ENCODE measurements at places on chromosomes 11 and 22.

GRCh38 chr22:46511151-46512038 lies 26.0 kb downstream of the CELSR1 start:
- DNase-seq = no peak

DNA sequence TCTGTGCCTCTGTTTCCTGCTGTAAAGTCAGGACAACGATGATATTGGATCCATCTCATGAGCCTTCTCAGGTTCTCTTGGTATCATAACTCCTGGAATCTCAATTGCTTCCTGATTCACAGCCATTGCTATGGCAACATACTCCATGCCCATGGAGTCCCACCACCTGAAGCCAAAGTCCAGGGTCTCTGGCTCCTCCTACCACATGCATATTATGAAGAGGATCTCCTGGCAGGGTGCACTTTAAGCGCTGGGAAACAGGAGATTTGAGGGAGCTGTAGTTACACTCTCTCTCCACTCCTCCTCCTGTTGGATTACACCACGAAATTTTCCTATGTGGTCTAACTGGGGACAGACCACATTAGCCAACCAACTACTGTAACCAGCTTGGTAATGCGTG lies 130.9 kb upstream of the SEZ6L start:
- DNase-seq = no peak

DNA sequence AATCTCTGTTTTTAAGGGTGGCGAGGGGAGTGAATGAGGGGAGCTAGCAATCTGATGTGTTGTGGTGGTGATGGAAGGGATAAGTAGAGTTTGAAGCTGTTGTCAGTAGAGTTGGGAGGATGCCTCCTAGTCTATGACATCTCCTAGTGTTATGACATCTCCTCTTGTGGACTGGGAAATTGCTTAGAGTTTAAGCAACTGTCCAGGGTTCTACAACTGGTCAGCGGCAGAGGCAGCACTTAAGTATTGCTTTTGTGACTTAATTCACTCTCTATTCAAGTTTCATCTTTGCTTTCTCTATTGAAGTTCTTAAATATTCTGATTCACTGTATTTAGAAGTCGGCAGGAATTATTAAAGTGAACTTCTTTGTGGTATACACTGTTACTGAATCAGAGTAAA lies 13.8 kb downstream of the BMAL1 start:
- DNase-seq = no peak

- DNase-seq = no peak
Measured at GRCh38 chr11:72828081-72828567, 13.9 kb downstream of the ATG16L2 start.

DNA sequence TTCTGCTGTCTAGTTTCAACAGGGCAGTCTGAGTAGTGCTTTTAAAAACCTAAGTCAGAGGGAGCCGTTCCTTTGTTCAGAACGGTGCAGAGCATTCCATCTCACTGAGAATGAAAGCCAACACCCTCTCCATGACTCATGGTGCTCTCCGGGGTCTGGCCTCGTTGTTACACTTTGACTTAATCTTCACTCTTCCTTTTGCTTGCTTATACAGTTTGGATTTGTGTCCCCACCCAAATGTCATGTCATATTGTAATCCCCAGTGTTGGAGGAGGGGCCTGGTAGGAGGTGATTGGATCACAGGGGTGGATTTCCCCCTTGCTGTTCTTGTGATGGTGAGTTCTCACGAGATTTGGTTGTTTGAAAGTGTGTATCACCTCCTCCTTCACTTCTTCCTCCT lies 292.2 kb downstream of the ST3GAL4 start:
- DNase-seq = no peak

DNA sequence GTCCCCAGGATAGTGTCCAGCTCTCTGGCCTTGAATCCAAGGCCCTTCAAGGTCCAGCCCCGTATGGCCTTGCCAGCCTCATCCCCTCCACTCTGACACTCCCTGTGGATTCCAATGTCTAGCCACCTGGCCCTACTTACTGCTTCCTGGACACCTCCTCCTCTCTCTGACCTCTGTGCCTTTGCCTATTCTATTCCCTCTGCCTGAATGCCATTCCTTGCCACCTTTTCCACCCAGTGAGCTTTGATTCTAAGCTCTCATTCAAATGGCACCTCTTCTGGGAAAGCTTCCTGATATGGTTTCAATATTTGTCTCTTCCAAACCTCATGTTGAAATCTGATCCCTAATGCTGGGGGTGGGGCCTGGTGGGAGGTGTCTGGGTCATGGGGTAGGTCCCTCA lies 31.9 kb upstream of the TTLL12 start:
- no peak for DNase-seq

GRCh38 chr11:115384236-115384635 lies 120.0 kb downstream of the CADM1 start:
- DNase-seq = no peak

- DNase-seq = no peak
Measured at GRCh38 chr11:45285930-45286632, at the start of gene SYT13. SYT13 (minus strand) TSS chr11:45286341; CDS start chr11:45286207, 134 bp downstream.

GRCh38 chr11:63243533-63243932 lies at the start of gene SLC22A25:
SLC22A25 (minus strand) TSS chr11:63243599; CDS start chr11:63229652, 13,947 bp downstream.
- DNase-seq = no peak

DNA sequence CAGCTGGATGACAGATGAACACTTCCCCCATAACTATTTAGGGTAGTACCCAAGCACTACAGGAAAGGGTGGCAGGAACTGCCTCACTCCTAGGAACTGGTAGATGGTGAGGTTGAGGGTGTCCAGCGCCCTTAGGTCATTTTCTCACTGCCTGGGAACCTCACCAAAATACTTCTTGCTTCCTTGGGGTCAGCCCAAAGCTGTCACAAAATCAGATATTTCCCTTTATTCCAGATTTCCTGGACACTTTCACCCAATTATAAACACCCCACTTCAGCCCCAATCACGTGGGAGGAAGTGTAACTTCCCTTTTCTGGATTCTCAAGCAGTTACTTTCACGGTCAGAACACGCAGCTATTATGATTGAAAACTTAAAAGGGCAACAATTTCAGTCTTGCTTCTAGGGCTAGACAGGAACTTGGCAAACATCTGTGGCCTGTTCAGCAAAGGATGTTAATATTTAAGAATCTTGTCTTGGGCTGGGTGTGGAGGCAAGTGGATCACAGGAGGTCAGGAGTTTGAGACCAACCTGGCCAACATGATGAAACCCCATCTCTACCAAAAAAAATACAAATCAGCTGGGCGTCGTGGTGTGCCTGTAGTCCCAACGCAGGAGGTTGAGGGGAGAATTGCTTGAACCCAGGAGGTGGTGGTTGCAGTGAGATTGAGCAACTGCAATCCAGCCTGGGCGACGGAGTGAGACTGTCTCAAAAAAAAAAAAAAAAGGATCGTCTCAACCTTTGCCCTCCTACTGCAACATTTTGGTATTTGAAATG lies 4.0 kb downstream of the FTH1 start:
- no peak for DNase-seq

DNA sequence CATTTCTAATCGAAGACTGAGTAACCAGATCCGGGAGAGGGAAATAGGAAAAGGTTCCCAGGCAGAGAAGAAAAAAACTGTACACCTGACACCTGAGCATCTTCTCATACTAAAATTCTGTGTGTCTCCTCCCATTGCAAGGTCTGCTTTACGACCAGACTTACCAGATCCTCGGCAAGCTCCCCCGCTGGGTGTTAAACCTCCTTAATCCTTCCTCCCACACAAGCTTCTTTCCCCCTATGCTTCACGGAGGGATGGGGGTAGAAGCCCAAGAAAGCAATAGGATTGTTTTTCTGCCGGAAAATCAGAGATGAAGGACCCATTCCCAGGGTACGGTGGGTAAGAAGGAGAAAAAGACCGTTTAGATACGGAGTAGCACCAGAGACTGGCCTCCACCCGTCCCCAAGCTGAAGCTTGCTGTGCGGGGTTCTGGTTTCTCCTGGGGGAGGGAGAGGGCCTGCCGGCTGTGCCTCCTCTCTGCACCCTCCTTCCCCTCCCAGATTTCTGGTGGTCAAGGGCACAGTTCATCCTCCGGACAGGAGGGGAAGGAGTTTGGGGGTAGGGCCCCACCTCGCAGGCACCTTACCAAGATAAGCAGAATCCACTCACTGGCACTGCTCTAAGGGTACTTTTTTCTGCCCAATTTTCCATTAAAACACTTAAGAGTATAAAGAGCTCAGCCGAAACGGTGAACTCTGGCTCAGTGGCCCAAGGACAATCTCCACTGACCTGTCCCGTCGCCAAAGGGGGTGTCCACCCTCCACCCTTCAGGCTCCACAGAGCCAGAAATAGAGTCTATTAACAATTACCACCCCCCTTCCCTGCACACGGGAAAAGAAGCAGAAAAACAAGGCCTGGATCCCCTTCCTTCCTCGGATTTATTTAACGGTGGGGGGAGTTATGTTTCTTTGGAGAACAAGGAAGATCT lies 1.2 kb downstream of the TOB2 start:
- DNase-seq = no peak

DNA sequence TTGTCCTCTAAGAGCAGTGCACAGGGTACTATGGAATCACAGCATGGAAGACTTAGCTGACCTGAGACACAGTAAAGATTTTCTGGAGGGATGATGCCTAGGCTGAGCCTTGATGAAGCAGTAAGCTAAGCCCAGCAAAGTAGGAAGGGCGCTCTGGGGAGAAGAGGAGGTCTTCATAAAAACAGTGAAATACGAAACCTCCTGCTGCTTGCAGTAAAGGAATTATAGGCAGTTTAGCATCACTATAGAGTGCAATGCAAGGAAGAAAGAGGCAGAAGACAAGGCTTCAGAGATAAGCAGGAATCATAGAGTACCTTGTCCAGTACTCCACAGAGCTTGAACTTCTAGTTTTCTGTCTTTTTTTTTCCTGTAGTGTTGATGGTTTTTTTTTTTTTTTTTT lies 555.7 kb upstream of the CADM1 start:
- DNase-seq = no peak

DNA sequence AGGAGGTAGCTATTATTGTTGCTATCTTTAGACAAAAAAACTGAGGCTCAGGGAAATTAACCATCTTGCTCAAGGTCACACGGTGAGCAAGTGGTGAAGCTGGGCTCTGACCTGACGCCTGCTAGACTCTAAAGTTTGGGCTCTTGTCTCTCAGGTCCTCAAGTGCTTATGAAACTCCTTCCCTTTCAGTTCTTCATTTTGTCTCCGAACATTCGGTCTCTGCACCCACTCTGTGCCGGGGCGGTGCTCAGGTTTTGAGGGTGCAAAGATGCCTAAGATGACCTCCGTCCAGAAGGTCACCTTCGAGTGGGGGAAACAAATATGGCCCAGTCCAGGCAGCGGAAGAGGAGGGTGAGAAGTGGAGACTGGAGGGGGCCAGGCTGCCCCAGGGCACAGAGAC lies 16.0 kb downstream of the OVOL1 start:
- no peak for DNase-seq

- peak; percentile 62 for DNase-seq
Measured at GRCh38 chr22:37486224-37486845, at the start of gene MFNG. MFNG (minus strand) TSS chr22:37486384; CDS start chr22:37486177, 207 bp downstream.

DNA sequence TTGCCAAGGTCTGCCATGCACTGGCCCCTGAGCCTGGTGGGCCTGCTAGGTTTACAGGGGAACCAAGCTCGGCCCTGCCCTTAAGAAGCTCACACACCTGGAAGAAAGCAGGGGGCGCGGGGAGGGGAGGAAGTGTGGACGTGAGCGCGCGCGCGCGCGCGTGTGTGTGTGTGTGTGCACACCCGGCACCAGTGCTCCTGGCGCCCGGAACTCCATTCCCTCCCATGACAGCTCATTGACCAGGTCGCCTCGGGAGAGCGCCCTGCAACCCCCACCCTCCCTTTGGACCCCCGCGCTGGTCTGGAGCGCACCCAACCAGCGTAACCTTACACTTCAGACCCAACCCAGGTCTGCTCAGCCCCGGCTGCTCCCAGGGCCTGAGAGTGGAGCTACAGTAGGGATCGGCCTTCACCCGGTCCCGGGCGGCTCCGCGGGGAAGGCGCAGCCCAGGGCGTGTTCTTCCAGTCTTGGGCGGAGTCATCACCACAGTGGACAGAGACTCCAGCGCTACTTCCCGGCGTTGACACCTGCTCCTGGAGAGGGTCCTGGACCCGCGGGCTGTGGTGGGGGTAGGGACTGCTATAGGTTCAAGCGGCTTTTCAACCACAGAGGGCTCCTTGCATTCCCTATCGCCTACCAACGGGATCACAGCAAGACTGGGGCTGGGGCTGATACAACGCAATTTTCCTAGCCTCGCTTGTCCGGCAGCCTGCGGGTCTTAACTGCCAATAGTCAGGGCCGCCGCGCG lies 1.5 kb downstream of the GALNT18 start:
- DNase-seq = no peak

- DNase-seq = no peak
Measured at GRCh38 chr11:133176748-133177147, 355.6 kb downstream of the OPCML start.

- DNase-seq = no peak
Measured at GRCh38 chr11:11620921-11621572, 758 bp downstream of the GALNT18 start.

DNA sequence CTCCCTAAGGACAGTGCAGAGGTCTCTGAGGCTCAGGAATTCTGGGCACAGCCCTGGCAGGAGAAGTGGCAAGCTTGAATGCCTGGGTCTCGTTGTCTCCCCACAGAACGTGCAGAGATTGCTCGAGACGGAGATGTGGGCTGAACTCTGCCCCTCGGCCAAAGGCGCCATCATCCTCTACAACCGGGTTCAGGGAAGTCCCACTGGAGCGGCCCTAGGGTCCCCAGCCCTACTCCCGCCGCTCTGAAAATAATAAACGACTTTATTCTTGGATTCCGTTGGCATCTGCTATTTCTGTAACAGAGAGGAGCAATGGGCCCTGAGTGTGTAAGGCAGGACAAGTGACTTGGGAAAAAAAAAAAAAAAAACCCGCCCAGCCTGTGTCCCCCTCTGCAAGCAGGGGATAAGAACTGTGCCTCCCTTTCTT lies 591 bp upstream of the DNAJC4 start:
- DNase-seq = no peak

DNA sequence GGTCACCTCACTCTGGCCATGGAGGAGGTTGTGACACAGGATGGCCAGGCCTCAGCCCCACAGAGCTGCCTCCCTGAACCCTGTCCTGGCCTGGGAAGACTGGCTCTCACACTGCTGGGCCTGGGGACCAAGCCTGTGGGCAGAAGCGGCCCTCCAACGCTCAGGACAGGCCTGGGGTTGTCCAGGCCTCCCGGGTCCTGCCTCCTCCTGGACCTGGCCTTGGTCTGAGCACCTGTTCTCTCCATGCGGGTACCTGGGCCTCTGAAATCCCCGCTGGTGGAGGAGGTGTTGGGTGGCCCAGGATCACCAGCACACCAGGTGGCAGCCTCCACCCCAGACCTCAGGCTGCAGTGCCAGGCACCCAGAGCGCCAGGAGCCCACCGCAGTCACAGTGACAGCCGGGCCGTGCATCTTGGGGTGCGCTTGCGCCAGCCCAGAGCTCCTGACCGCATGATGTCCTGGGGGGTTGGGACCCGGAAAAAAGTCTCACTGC lies 16.1 kb upstream of the PIM3 start:
- no peak for DNase-seq

All from stimulated activated CD4-positive, alpha-beta T cell treated with anti-CD3 and anti-CD28 coated beads, Interleukin-15, amount 100 ng/mL, for 1 hour (primary cell).